ENCODE measurements at places on chromosomes 4 and X.

DNA sequence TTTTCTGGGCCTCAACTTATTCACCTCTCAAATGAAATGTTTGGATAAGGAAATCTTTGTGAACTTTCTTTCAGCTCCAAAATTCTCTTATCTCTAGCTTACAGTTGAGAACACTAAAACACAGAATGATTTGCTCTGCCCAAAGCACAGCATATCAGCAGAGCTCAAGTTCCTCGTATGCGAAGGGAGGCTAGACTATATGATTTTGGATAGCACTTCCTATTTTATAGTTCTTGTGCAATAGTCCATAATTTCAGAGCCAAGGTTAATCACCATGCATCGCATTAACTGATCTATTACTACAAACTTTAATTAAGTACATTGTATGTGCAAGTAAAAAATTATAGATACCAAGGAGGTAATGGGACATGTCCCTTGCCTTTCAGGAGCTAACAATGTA, 27.0 kb upstream of the KLHL13 start:
- DNase-seq = no peak

- no peak for DNase-seq
Measured at GRCh38 chrX:70470850-70471289, 26.2 kb downstream of the DLG3 start.

- no peak for DNase-seq
Measured at GRCh38 chr4:123812066-123812390, 415.4 kb downstream of the SPRY1 start.

GRCh38 chr4:138222046-138222445, 20.1 kb downstream of the SLC7A11 start:
- DNase-seq = no peak

- DNase-seq = no peak
Measured at GRCh38 chr4:16122308-16122711, 38.5 kb upstream of the PROM1 start.

DNA sequence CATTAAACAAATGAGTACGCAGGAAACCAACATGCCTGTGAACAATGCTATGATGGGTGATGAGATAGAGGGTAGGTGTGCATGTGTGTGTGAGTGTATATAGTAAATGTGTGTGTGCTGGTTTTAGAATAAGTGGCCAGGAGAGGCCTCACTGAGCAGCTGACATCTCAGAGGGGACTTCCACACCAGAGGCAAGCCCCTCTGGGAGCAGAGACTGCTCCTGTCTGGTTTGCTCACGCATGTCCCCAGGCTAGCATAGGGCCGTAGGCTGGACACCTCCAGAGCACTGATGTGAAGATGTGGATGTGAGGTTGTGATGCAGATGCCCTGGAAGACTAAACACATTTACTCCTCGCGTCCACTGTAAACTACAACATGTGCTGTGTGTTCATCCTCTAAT, 104.5 kb downstream of the DRD5 start:
- DNase-seq = no peak

GRCh38 chrX:49995795-49996455, 73.5 kb downstream of the CLCN5 start:
- no peak for DNase-seq

DNA sequence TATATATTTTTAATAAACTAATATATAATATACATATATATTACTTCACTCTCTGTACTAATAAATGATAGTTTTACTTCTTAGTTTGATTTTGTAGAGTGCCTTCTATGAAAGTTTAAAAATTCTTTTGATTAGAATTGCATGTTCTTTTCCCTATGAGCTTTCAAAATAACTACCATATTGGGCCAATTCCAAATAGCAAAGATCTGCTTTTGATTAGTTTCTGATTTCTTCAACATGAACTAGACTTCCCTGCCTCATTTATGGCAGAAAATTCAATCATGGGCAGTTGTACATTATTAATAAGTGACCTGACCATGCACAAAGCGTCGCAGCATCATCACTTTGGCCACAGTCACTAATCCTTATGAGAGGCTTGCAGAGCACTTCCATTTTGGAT, 48.9 kb upstream of the TEX13A start:
- DNase-seq = no peak

GRCh38 chrX:77786365-77786680, 307 bp upstream of the ATRX start:
- no peak for DNase-seq

GRCh38 chr4:69848028-69848427, 11.9 kb downstream of the SULT1E1 start:
- DNase-seq = no peak

GRCh38 chr4:121462660-121463261, 81.9 kb upstream of the QRFPR start:
- DNase-seq = no peak

DNA sequence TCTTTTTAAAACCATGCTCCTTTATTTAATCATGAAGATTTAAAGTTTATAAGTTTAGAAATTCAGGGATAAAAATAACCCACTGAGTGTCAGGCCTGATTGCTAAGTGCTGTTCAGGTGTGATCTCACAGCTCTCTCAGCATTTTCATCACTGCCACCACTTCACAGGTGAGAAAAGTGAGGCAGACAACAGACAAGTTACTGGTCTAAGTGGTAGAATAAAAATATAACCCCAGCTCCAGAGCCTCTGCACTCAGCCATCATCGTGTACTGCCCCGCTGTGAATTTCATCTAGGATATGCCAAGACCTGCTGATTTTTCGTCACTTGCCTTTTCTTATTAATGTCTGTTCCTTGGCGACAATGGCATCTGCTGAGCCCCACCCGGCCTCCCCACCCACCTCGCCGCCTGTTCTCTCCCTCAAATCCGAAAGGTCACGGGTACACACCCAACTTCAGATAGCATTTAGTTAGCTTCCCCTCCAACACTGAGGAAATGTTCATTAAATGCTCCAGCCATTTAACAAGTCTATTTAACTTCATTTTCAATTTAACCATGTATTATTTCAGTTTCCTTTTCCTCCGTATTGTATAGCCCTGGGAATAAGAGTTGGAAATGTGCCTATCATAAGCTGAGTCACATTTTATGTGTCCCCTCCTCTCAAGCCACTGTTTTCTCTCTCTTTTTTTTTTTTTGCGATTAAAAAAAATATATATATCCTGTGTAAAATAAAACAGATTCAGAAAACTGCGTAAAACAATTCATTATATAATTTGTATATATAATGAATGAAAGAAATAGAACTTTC, 236.5 kb downstream of the CBR4 start:
- no peak for DNase-seq

DNA sequence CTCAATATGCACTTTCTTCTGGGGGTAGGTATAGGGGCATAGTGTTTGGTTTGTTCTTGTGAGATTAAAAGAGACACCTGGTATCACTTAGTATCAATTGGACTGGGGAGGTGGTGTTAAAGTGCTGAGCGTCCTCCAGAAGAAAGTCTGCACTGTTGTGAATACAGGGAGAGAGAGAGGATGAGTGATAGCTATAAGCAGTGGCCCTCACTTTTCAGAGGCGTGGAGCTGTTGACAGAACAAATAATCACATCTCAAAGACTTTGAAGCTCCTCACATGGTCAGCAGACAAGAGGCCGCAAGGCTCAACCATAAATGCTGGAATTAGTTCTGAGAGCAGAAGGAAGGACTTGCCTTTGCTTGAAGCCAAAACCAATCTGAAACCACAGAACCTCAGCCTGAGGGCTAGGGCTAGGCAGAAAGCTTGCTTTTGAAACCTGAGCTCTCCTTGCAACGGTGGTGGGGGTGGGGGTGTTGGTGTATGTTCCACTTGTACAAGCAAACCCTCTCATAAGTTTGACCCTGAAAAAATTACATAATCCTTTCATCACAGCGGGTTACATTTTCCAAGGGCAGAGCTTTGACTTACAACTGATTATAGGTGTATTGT, 123.2 kb upstream of the SCML1 start:
- no peak for DNase-seq

GRCh38 chrX:149120459-149120858, 384.6 kb downstream of the IDS start:
- DNase-seq = no peak

- DNase-seq = no peak
Measured at GRCh38 chr4:164807611-164808010, 53.7 kb downstream of the SMIM31 start.

GRCh38 chrX:95903975-95904374, 780.7 kb upstream of the DIAPH2 start:
- no peak for DNase-seq

GRCh38 chrX:96655947-96656623, 28.6 kb upstream of the DIAPH2 start:
- DNase-seq = no peak

DNA sequence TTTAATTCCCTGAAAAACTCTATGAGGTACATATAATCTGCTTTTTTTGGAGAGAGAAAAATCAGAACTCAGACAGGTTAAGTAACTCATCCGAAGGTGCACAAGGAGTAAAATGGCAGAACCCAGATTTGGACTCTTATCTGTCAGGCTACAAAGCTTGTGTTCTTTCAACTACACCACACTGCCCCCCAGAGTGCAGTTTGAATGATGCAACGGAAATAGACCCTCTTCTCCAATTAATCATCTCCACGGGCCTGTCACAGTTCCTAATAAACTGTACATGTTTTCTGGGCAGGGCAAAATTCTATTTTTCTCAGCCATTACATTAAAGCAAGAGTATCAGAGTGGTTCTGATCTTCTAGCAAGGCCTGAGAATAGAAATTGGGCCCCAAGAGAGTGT, 35.3 kb upstream of the DCX start:
- DNase-seq = peak; percentile 9

DNA sequence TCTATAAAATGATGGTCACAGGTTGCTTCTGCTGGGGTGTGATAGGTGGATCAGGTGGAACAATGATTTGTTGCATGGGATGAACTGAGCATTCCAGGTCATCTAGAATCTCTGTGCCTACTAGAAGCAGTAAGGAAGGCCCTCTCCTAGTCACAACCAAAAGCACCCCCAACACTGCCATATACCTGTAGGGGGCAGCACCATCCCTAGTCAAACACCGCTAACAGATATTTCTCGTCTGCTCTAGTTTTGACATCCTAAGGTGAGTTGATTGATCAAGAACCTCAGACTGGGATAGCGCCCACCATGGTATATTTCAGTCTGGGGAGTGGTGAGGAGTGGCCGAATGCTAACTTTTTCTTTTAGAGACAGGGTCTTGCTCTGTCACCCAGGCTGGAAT, 160.2 kb downstream of the NHS start:
- no peak for DNase-seq

GRCh38 chr4:112859456-112860184, 189.8 kb upstream of the ANK2 start:
- no peak for DNase-seq

DNA sequence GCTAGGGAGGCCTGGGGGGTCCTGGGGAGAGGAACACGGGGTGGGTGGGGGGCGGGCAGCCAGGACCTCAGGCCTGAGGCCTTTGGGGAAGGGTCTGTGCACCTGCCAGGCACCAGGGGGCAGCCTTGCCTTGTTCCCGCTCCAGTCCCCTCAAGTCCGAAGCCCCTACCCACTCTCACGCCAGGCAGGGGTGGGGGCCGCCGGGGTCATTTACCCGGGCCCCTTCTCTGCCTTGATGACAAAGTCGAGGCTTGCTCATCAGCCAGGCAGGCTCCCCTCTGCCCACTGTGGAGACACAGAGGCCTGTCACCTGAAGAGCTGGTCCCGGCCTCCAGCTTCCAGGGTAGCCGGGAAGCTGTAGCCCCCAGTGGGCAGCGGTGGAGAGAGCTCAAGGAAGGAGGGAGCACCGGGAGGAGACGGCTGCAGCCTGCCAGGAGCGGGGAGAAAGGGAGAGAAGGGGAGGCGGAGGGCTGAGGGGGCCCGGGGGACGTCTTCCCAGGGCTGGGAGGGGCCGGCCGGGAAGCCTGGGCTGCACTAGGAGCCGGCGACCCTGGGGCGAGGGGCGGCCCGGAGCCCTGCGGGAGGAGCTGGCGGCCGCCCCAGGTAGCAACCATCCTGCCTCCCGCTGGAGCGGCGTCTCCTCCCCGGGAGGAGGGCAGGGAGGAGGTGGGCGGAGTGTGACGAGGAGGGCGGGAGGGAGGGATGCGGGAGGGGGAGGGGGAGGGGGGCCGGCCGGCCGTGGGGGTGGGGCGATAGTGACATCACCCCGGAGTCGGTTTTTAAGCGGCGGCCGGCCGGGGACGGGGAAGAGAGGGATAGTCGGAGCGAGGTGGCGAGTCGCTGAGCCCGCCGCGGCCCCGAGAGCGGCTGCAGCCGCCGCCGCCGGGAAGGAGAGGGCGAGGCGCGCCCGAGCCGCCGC, at the start of gene SLC6A8:
Gene SLC6A8, plus strand, starts transcription at position 806 of the 919 bp plus-strand sequence. CDS start 649 bp downstream, outside the sequence.
- DNase-seq = peak; percentile 44

- no peak for DNase-seq
Measured at GRCh38 chr4:53582194-53582593, 9.1 kb downstream of the LNX1 start.

GRCh38 chr4:142954415-142954814, 108.3 kb upstream of the INPP4B start:
- no peak for DNase-seq

DNA sequence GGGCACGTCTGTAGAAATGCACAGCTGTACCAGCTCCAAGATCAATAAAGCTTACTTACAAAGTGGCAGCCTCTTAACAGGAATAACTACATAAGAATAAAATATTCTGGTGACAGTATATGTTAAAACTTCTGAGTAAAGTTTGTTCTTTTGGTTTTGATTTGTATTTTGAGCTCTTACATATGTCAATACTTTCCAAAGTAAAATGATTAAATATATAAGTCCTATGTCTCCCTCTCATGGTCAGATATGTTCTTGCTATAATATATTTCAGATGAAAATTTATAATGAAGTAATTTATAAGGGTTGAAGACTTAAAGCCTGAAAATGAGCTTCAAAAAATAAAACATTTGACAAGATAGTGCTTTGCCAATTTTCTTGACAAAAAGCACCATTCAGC, 254.4 kb downstream of the NPFFR2 start:
- no peak for DNase-seq

- no peak for DNase-seq
Measured at GRCh38 chr4:112514647-112515197, 1.3 kb downstream of the NEUROG2 start.

- no peak for DNase-seq
Measured at GRCh38 chr4:169861593-169861992, 103.8 kb upstream of the HPF1 start.

DNA sequence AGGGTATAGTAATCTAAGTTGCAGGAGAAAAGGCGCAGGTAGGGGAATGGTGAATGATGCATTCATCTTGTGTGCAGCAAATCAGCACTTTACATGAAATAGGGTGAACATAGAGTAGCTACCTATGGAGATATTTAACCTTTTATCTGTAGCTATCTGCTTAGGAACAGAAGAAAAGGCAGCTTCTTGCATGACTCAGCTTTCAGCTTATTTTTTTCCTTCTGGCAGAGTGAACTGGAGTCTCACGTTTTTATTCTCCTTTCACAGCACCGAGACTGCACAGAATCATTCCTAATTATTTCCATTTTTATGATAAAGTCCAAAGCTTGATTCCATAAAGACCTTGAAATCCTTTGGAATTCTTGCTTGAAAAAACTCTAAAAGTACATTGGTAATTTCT, 4.8 kb upstream of the SCOC start:
- DNase-seq = no peak

GRCh38 chr4:168868044-168868781, 141.8 kb downstream of the CBR4 start:
- no peak for DNase-seq

DNA sequence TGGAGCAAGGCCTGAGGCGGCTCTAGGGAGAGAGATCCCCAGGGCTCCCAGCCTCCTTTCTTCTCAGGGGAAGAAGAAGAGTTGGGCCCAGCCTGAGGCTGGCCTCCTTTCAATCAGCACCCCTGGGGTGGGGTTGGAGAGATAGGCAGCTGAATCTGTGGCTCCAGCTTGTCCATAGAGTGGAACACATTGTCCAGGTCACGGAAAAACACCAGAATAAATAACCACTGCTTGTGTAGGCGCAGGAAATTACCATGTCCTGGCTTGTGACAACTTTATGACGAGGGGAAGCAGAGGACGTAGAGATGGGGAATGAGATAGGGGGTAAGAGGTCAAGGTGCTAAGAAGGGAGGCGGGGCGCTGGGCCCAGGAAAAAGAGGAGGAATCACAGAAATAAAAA, 80.8 kb upstream of the EFNB1 start:
- no peak for DNase-seq
